ENCODE measurements at places on chromosomes 1 and 21. TPM values are rescaled to one million over a fixed set of nuclear protein-coding genes. Genes with fewer than 3 reads are reported as not detected.

Gene DHDDS
- polyA plus RNA-seq, result 40.3 TPM

Gene WNT2B
- polyA plus RNA-seq, result 0.03 TPM

Gene LRRC8B
- polyA plus RNA-seq, result 1.6 TPM

Gene HSD3B2
- not detected for polyA plus RNA-seq

Gene DPH5
- polyA plus RNA-seq, result 30.2 TPM

GRCh38 chr1:245776694-245777332, 622.0 kb downstream of the KIF26B start:
- H3K4me1 ChIP-seq, result peaks cover 61% of the 10 kb centered on the region
- H3K27me3 ChIP-seq, result peaks cover 1% of the 10 kb centered on the region
- no peak for DNase-seq

- H3K27me3 ChIP-seq, result no peaks in the 10 kb centered on the region
- H3K4me1 ChIP-seq, result peaks cover 30% of the 10 kb centered on the region
- no peak overlapping the region for H3K4me3 ChIP-seq
- H3K36me3 ChIP-seq, result peaks cover 28% of the 10 kb centered on the region
These were observed 8.2 kb downstream of the GOLPH3L start for GRCh38 chr1:150688763-150689162.

DNA sequence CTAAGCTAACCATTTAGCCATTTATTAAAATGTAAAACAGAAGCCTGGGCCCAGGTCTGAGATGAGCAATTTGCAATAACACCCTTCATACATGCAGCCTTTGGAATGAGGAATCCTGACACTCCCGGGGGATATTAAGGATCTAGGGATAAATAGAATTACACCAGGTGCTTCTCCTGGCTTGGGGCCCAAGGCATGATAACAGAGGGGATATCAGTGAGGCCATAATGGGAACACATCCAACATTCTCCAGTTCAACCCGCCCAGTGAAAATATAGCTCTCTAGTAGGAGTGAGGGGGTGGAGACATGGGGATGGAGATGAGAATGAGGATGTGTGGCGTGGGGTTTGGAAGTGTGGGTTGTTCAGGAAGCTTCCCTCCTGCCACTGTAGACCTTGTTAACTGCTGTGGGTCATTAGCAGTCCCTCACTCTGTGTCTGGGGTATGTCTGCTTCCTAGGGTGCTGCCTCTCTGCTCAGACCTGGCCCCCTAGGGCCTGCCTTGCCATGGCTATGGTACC, 57.9 kb upstream of the KANK4 start:
- no peaks in the 10 kb centered on the region for H3K4me1 ChIP-seq
- no peaks in the 10 kb centered on the region for H3K36me3 ChIP-seq
- H3K4me3 ChIP-seq, result no peak overlapping the region
- peaks cover 3% of the 10 kb centered on the region for H3K27me3 ChIP-seq
- no peak for DNase-seq

- DNase-seq, result no peak
- peak overlapping the region; percentile 82 for H3K4me3 ChIP-seq
- peak overlapping the region; percentile 98 for H3K27ac ChIP-seq
These were observed 13.4 kb downstream of the THEMIS2 start for GRCh38 chr1:27885621-27886352.

DNA sequence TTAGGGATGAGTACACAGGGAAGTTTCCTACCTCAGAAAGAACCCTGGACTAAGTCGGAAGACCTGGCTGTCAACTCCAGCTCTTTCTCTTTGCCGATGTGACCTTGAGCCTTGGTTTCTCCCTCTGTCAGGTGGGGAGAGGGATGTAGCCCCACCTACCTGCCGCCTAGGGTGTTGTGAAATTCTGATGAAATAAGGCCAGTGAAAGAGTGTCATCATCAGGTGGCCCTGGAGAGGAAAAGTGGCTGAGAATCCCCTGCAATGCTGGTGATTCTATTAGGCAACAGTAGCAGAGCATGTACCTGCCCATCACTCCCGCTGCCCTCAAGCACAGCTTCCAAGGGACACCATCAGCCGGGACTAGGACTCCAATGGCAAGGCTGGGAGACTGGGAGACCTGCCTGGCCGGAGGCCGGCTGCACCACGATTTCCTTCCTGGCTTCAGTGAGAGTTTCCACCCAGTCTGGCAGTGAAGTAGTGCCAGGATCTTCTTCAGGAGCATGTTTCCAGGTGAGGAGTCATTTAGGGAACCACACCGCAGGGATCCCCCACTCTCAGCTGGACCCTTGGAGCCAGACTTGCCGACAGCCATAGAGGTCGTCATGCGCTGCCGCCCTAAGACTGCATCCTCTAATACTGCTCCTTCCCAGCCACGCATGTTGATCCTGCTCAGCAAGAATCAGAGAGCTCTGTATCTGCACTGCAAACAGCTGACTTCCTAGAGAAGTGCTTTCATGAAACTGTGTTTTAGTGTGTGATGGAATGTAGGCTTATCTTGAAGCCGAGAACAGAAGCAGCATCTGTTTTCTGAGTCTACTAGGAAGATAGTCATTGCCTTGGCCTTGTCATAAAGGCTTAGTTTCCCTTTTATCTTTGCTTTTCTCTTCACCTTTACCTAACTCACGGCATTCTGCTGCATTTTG, 88.0 kb upstream of the F3 start:
- H3K4me3 ChIP-seq, result no peak overlapping the region
- no peaks in the 10 kb centered on the region for H3K4me1 ChIP-seq
- H3K36me3 ChIP-seq, result no peaks in the 10 kb centered on the region
- no peaks in the 10 kb centered on the region for H3K27me3 ChIP-seq
- no peak overlapping the region for H3K27ac ChIP-seq
- no peak for DNase-seq

DNA sequence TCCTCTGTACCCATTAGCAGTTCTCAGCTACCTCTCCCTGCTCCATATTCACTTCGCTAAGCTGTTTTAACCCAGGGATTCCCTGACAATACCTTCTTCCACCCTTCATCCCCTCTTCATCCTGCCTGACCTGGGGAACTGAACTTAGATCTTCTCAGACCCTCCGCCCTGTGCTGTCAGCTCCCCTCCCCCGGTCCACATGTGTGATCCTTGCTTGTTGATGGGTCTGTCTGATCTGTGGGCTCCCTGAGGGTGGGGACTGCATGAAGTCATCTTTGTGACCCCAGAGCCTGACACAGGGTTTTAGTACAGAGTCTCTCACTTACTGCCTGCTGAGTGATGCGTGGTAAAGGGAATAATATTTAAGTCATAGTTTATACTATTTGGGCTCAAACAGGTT, 11.8 kb downstream of the CHAF1B start:
- H3K4me1 ChIP-seq, result no peaks in the 10 kb centered on the region
- no peaks in the 10 kb centered on the region for H3K27me3 ChIP-seq
- no peak overlapping the region for H3K4me3 ChIP-seq
- H3K27ac ChIP-seq, result no peak overlapping the region
- DNase-seq, result no peak
- peaks cover 33% of the 10 kb centered on the region for H3K36me3 ChIP-seq

- no peak overlapping the region for H3K4me3 ChIP-seq
- H3K27ac ChIP-seq, result no peak overlapping the region
- H3K4me1 ChIP-seq, result no peaks in the 10 kb centered on the region
These were observed 25.7 kb downstream of the SDC3 start for GRCh38 chr1:30882678-30883388.

DNA sequence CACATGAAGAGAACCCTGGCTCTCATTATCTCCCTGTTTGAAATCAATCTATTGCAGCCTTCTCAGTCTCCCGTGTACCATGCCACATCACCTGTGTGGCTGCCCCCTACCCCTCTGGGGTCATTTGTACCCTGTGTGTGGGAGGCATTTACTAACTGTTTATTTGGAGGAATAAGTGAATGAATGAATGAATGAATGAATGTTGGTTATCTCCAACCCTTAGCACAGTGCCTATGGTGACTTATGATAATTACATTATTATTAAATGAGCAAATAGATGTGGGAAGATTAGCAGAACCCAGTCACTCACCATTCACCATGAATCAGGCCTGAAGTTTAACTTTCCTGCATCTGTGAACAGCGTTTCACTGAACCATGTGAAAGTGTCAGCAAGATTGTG, 560.8 kb downstream of the MATN1 start:
- peaks cover 10% of the 10 kb centered on the region for H3K27me3 ChIP-seq
- H3K4me1 ChIP-seq, result no peaks in the 10 kb centered on the region
- H3K4me3 ChIP-seq, result no peak overlapping the region
- no peak overlapping the region for H3K27ac ChIP-seq
- H3K36me3 ChIP-seq, result no peaks in the 10 kb centered on the region
- no peak for DNase-seq

DNA sequence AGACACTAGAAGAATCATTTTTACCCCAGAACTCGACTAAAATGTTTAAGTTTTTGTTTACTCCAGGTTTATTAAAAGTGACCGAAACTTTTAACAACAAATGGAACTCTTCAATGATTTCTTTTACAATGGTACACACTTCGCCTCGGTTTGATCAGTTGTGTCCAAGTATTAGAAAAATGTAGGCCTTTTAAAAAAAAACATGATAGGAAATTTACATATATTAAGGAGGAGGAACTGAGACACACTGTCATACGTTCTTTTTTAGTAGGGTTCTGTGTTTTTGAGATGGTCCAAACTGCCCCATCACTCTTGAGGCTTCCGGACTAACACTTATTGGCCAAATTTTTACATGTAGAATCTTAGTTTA, 1.3 kb downstream of the PRDM2 start:
- H3K36me3 ChIP-seq, result no peaks in the 10 kb centered on the region
- peak overlapping the region; percentile 95 for H3K27ac ChIP-seq
- peak overlapping the region; percentile 97 for H3K4me3 ChIP-seq
- peaks cover 7% of the 10 kb centered on the region for H3K27me3 ChIP-seq
- no peak for DNase-seq

GRCh38 chr1:47818682-47819573, 178.3 kb downstream of the TRABD2B start:
- H3K4me3 ChIP-seq, result no peak overlapping the region
- H3K27me3 ChIP-seq, result peaks cover 2% of the 10 kb centered on the region
- H3K4me1 ChIP-seq, result no peaks in the 10 kb centered on the region
- H3K36me3 ChIP-seq, result no peaks in the 10 kb centered on the region

GRCh38 chr1:30846587-30846986, 62.0 kb downstream of the SDC3 start:
- DNase-seq, result no peak
- no peaks in the 10 kb centered on the region for H3K36me3 ChIP-seq
- no peak overlapping the region for H3K27ac ChIP-seq
- H3K4me3 ChIP-seq, result no peak overlapping the region

DNA sequence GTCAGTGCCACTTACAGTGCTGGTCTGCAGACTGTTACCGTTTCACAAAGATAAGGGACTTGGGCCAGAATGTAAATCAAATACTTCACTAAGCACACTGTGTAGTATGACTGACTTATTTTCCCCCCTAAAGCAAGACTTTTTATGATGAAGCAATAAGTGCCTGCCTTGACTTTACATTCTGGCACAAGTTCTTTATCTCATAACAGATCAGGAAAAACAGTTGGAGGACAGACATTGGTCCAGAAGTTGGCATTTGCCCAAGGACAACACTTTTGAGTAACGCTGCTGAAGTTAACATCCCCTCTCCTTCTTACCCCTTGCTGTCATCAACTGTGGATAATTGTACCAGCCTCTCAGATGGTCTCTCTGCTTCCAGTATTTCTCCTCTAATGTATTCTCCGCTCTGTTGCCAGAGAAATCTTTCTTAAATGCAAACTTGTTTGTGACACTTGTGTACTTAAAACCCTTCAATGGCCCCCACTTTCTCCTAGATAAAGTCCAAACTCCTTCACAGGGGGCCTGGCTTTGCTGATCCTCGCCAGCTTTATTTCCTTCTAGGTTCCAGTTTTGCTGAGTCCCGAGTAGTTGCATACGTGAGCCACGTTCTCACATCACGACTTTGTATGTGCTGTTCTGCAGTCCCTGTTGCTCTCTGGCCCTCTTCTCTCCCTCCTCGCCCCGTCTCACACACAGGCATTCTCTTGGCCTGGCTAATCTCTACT, 45.7 kb downstream of the S1PR1 start:
- no peaks in the 10 kb centered on the region for H3K36me3 ChIP-seq
- no peak for DNase-seq
- no peaks in the 10 kb centered on the region for H3K27me3 ChIP-seq
- H3K27ac ChIP-seq, result peak overlapping the region; percentile 95

DNA sequence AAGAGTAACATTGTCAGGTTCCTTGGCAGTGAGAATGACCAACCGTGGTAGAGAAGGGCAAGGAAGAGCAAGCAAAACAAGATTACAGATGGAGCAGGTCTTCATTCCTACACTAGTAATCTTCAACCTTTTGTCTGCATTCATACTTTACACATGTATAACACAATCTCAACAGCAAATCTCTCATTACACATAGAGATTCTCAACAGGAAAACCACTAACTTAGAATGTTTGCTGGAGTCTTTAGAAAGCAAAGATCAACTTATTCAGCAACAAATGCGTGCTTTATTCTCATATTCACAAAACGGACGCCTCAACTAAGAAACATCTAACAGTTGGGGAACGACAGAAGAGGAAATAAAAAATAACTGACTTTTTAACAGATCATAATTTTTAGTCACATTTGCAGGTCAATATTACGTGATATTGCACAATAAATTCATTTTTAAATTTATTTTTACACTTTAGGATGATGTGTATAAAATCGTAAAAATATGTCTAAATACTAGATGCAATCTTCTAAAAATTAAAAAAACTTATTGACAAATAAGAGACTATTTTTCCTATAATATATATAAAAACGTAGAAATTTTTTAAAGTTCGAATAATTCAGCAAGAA, 82.9 kb downstream of the ARID4B start:
- peaks cover 35% of the 10 kb centered on the region for H3K4me1 ChIP-seq
- H3K4me3 ChIP-seq, result peak overlapping the region; percentile 57
- peak overlapping the region; percentile 21 for H3K27ac ChIP-seq
- no peak for DNase-seq

DNA sequence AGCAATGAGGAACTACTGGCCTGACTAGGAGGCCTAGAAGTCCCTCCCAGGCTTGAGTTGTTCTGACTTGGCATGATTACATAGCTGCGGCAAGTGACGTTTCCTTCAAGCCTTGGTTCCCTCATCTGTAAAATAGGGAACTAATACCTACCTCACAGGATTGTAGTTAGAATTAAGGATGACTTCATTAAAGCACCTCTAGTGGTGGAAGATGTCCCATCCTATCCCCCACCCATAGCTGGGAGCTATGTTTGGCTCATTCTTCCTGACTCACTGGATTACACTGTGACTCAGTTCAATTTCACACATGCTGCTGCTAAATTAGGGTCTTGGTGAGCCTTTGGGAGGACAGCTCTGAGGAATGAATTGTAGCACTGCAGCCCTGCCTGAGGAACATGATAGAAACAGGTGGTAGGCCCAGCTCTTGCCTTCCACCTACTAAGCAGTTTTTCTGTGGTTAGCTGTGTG, 6.0 kb upstream of the SHISA4 start:
- no peak overlapping the region for H3K4me3 ChIP-seq
- H3K36me3 ChIP-seq, result no peaks in the 10 kb centered on the region
- DNase-seq, result no peak
